ENCODE measurements at places on chromosomes 7 and 10. TPM values are rescaled to one million over a fixed set of nuclear protein-coding genes. Genes with fewer than 3 reads are reported as not detected.

GRCh38 chr10:62738916-62739315 lies 65.6 kb upstream of the ADO start:
- peak; percentile 69 for DNase-seq

GRCh38 chr7:155418304-155418703 lies 39.6 kb upstream of the EN2 start:
- DNase-seq, result no peak

DNA sequence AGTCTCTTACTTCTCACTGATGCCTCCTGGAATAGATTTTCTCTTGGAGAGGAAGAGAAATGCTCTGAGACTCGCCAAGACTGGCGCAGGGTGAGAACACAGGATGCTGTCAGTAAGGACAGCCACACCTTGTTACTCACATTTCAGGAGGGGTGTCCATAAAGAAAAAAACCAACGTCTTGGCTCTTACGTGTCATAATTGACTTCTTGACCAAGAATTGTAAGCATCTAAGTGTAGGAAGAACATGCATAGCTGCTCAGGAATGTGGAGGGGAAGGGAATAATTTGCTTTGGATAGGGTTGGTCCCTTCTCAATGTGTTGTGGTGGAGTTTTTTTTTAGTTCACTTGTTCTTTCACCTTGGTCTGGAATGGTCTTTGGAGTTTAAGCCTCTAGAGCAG lies 43.8 kb upstream of the ZNF438 start:
- peak; percentile 95 for DNase-seq

ADRA2A gene
- 0.82 TPM for total RNA-seq
